ENCODE measurements at places on chromosomes 7 and 10. TPM values are rescaled to one million over a fixed set of nuclear protein-coding genes. Genes with fewer than 3 reads are reported as not detected.

- DNase-seq = no peak
These were observed 1.9 kb downstream of the PON1 start for GRCh38 chr7:95322396-95322795.

GRCh38 chr10:13681095-13681494 lies 94.3 kb downstream of the PRPF18 start:
- no peak for DNase-seq

DNA sequence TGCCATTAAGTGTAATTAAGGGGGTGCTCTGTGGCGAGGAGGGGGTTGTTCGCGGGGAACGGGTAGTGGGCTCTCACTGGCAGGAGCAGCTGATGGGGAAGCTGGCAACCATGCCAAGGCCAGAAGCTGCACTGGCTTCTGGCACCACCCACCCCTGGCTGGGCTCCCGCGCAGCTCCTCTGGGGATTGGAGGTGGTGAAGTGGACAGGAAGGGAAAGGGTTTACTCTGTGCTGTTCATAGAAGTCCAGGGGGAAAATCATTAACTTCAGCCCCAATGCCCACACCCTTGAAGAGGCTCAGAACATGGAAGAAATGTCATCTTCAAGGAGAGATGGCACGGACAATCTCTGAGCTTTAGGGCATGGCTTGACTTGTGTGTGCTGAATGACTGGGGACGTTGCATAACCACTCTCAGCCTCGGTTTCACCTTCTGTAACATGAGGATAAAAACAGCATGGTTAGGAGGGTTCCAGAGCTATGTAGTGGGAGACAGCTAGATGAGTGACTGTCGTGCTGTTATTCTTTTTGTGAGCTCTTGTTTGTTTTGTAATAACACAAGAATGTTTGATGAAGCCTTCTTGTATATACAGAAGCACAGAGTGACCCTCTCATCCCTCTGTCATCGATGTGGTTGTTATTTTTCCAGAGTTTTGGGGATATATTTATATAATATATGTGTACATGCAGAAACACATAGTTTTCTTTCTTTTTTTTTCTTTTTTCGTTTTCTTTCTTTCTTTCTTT lies 29.9 kb downstream of the KAZALD1 start:
- no peak for DNase-seq

DNA sequence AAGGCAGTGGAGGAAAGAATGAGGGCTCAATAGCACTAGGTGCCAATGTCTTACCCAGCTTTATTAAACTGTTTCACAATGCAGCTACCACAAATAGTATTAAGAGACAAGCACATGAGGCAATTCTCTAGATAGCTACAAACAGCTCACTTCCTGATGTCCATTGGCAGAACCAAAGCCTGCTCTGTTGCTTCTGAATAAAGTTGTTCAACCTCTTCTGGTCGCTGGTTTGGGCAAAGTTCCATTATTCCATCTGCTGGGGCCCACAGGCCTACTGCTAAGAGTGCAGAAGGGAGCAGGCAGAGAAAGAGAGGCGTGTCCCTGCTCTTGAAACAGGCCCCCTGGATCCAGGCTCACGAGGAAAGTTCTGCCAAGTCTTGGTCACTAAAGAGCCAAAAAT lies 173.9 kb downstream of the ZNF438 start:
- DNase-seq = no peak

DNA sequence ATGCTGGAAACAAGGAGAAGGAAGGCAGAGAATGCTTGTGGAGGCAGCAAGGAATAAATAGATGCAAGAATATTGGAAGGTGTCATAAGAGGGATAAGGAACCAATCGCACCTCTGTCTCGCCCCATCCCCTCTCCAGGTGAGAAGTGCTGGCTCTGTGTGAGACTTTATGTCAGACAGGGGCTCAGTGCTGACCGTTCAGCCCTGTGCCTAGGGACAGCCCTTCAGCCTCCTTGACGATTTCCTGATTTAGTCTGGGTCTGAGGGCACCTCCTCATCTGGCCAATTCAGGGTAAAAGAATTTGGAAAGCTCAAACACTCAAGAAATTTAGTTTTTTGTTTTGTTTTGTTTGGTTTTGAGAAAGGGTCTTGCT lies 54.9 kb downstream of the FAM241B start:
- no peak for DNase-seq

DNA sequence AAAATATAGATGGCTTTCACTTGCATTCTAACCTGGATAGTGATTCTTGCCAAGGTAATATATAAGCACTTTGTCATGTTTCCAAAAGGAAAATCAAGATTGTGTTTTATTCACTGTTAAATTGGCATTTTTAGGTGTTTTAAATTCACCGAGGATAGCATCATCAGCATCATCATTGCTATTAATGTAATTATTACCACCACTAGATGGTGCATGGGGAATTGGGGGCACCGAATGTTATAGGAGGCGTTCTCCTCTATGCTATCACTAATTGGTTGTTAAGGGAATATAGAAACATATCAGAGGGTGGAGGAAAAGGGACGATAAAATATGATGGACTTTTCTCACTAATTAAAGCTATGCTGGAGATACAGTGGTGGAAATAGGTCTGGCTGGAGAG lies 95.5 kb downstream of the CELF2 start:
- no peak for DNase-seq

DNA sequence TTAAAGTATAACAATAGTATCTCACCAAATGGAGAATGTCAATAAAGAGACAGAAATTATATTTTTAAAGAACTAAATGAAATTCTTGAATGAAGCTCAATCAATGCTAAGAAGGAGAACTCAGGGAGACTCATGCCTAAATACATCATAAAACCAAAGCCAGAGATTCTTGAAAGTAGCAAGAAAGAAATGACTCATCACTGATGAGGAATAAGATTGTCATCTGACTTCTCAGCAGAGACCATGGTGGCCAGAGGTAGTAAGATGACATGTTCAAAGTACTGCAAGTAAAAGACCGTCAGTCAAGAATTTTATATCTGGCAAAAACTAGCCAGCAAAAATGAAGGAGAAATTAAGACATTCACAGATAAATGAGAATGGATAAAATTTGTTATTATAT lies 399.0 kb downstream of the GRID1 start:
- no peak for DNase-seq

- DNase-seq = no peak
These were observed 72.0 kb downstream of the GOLGA7B start for GRCh38 chr10:97921581-97922021.

DNA sequence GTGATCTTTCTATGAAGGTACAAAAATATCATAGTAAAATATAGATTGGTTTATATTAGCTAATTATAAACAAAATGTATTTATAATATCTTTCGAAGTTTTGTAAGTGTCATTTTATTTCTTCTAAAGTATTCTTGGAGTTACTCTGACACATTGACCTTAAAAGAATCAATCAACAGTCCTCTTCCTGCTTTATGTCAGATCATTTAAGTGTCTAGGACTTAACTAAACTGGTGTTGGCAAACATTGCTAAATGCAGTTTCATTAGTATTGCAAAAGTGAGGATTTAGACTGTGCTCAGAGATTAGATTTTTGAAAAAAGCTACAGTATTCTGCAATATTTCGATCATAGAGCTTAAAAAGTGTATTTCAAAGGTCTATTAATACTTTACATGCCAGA lies 10.3 kb downstream of the GLCCI1 start:
- DNase-seq = no peak

- DNase-seq = no peak
These were observed 206.4 kb downstream of the TAX1BP1 start for GRCh38 chr7:27946351-27946750.

- DNase-seq = no peak
These were observed 8.7 kb upstream of the SP8 start for GRCh38 chr7:20795361-20795760.

- no peak for DNase-seq
These were observed 93.8 kb downstream of the WDR37 start for GRCh38 chr10:1149793-1150637.

DNA sequence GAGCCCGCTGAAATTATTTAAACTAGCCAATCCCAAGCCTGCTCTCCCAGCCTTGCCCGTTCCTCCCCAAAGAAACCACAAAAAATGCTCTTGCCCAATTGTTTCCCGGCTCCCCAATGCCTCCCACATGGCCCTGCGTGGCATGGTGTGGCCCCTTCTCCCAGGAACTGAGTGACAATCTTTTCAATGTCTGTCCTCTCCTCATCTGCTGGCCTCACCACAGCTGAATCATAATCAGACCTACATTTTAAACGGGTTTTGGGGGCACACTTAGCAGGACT lies 201.5 kb downstream of the PRPF18 start:
- DNase-seq = no peak

DNA sequence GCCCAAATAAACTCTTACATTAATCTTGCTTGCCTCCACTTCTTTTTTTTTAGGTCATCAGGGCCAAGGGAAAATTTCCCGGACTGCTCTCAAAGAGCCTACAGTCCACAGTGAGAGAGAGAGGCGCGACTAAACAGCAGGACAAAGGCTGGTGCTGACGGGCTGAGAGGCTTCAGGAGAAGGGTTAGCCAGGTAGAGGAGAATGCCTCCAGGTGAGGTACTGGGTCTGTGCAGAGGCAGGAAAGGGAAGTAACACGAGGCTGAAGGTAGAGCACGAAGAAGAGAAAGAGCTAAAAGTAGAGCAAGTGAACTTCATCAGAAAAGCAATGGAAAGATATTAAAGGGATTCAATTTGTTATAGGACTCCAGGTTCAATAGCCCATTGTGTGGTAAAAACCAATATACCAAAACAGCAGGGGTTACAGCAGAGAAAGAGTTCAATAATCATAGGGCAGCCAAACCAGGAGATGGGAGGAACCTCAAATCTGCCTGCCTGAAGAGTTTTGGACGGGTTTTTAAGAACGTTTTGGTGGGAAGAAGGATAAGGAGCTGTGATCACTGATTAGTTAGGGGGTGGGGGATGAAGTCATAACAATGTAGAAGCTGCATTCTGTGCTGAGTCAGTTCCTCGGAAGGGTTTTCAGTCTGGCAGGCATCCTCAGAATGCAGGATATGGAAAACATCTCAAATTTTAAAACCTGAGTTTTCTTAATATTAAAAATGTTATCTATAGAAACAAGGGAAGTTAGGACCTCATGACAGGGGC lies 171.5 kb downstream of the AKR1D1 start:
- DNase-seq = no peak

GRCh38 chr10:99874341-99875085 lies 92.1 kb downstream of the ABCC2 start:
- DNase-seq = no peak

DNA sequence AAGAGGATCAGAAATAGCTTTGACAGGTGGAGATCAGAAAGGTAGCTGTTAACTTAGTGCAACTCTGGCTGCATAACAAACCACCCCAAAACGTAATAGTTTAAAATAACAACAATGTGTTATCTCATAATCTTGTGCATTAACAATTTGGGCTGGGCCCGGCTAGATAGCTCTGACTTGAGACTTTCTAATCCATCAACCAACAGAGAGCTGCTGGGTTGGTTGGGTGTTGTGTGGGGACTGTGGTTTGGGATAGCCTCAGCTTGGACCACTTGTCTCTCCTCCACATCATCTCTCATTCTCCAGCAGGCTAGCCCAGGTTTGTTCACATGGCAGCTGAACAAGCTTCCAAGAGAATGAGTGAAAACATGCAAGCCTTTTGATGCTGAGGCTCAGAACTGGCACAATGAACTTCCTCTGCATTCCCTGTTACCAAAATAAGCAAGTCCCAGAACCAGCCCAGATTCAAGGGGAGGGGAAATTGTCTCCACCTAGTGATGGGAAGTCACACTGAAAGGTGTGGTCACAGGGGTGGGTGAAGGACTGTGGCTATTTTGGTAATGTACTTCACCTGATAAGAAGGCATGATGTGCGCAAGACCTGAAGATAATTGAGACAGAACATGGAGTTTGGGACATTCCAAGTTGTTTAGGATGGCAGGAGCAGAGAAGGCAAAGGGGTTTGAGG lies 20.4 kb upstream of the ASAH2 start:
- DNase-seq = no peak

DNA sequence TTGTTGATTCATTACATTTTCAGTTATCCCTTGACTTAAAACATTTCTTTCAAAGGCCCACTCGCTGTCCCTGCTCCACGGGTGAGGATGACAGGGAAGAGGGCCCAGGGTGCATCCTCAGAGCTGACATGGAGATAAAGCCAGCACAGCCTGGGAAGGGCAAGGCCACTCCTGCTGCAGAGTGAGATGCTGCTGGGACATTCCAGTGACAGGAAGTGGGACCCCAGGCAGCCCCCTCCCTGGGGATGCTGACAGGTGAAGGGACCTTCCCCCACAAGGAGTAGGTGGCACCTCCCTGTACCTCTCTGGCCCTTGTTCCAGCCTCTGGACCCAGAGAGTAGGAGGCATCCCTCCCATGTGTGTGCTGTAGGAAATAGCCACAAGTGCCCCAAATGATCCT lies 97.8 kb upstream of the DDC start:
- no peak for DNase-seq

GRCh38 chr7:84258628-84259027 lies 64.0 kb upstream of the SEMA3A start:
- no peak for DNase-seq

GRCh38 chr7:41244246-41244645 lies 458.6 kb downstream of the INHBA start:
- DNase-seq = no peak

GRCh38 chr7:32941181-32941580 lies 16.1 kb upstream of the FKBP9 start:
- DNase-seq = no peak

- DNase-seq = no peak
These were observed 31.0 kb downstream of the CYP3A5 start for GRCh38 chr7:99648843-99649242.

- no peak for DNase-seq
These were observed 168.4 kb downstream of the SORCS3 start for GRCh38 chr10:104809288-104810090.

DNA sequence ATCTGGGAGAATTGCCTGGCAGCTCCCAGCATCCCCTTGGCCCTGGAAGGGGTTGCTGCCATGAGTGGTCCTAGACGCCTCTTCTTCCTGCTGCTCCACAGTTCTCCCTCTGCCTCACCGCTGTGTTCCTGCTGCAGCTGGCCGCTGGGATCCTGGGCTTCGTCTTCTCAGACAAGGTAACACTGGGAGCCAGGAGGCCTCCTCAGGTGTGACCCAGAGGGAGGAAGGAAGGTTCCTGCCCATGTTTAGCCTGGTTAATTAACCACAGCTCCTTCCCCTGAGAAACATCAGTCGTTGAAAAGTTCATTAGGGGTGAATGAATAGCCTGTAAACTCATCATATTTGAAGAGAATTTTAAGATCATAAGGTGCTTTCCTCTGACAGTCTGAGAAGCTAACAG lies 18.2 kb downstream of the TSPAN33 start:
- no peak for DNase-seq

- no peak for DNase-seq
These were observed 89.3 kb downstream of the LYZL2 start for GRCh38 chr10:30540276-30540675.

FAM25G gene
- total RNA-seq = not detected

TAC1 gene
- total RNA-seq = 9.1 TPM

RHEB gene
- total RNA-seq = 94.2 TPM

NKX6-2 gene
- total RNA-seq = not detected

PRSS1 gene
- 0.82 TPM for total RNA-seq

BLNK gene
- not detected for total RNA-seq

AFAP1L2 gene
- 0.77 TPM for total RNA-seq

MMD2 gene
- not detected for total RNA-seq

RNLS gene
- 6.0 TPM for total RNA-seq

SLC29A4 gene
- 6.4 TPM for total RNA-seq

TUBB8 gene
- total RNA-seq = 0.69 TPM

CHN2 gene
- 3.4 TPM for total RNA-seq

NANOS1 gene
- 1.2 TPM for total RNA-seq

LRMDA gene
- 19.4 TPM for total RNA-seq

NUDT5 gene
- total RNA-seq = 61.8 TPM

PTPRE gene
- total RNA-seq = 117 TPM

PON1 gene
- total RNA-seq = 1.5 TPM

ADAM12 gene
- 9.0 TPM for total RNA-seq

DMTF1 gene
- total RNA-seq = 106 TPM

Data from endothelial cell (in vitro differentiated cells).